ENCODE measurements at places on chromosomes 11 and 22.

- no peak for DNase-seq
Observed at GRCh38 chr11:131685906-131686305, 315.5 kb downstream of the NTM start.

DNA sequence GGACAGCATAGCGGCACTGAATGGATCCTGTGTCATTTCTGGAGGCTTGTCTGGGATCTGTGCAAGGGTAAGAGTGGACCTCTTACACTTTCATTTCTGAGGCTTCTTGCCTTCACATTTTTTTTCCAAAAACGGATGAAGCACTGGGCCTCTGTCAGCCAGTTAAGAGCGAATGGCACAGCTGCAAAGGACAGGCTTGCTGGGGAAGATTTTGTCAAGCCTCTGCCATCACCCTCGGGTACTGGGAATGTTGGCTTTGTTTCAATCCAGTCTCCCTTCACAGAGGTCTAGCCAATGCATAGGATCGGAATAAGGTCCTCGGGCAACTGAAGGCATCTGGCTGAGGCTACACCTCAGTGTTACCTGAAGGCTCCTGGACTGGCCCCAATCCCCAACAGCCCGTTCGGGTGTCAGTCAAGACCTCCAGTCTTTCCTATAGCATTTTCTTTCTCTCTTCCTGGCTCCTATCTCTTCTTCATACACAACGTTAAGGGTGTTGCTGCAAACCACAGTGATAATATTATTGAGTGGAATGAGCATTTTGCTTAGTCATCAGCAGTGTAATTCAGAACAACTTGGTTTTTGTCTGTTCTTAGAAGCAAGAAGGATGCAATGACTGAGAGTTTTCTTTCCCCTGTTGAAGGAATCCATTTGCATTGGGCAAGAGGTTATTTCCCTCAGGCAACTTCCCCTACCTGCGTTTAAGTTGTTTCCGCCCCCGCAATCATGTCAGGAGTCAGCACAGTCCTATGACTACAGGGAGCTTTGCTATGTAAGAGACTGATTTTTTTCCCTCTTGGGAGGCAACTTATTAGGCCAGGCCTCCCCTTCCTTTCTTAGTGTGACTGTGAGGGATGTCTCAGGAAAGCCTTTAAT, 22.8 kb downstream of the NPAT start:
- DNase-seq: no peak

DNA sequence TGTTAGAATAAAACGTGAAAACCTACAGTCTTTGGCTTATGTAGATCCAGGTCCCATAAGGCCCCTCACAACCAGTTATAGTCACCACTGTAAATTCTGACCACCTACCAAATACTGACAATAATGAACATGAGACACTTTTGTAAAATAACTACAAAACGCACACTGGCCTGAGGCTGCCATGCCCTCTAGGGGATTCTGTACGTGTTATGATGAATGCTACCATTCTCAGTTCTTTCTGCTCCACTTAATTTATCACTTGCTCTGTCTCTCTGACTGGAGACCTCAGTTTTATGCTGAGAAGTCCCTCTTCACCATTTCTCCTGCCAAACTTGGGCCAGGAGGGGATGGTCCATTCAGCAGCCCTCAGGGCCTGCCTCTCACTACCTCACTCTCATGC, 18.7 kb upstream of the TMPRSS5 start:
- DNase-seq: no peak

DNA sequence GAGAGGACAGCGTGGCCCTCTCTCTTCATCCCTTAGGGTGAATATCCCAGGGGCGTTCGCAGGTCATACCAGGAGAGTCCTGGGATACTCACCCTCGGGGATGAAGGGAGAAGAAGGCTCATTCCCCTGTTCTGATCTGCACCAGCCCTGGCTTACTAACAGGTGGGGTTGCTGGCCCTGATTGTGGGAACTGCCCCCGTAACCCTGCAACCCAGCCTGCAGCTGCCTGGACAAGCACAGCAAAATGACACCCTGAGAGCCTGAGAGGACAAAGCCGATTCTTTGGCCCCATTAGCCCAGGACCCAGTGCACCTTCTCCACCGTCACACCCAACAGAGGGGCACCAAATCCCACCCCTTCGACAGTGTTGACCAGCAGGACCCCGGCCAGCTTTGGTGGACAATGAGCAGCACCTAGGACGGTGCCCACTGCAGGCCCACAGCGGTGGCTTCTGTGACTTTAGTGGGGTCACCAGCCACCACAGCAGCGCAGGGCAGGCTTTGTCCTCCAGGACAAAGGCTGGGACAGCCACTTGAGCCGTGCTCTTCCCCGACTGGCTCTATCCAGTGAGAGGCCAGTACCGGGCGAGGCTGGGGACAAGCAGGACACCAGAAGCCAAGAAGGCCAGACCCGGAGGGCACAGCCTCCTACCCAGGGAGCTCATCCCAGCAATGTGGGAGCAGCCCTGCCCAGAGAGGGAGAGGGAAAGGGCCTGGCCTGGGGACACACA, 98.5 kb upstream of the RTL6 start:
- DNase-seq: no peak

GRCh38 chr11:21865541-21865940, 327.3 kb upstream of the ANO5 start:
- no peak for DNase-seq

DNA sequence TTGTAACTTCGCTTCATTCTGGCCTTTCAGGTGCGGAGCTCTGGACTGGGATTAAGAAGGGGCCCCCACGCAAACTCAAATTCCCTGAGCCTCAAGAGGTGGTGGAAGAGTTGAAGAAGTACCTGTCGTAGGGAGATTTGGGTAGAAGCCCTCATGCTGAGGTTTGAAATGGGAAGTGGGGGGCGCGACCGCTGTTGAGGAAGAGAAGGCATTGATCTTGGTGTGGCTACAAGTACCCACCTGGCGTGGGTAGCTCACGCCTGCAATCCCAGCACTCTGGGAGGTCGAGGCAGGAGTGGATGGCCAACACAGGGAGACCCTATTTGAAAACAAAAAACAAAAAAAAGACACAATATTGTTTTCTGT, 779 bp downstream of the SELENOH start:
- DNase-seq: no peak

- DNase-seq: no peak
Observed at GRCh38 chr22:22604326-22605073, 39.9 kb upstream of the GGTLC2 start.

DNA sequence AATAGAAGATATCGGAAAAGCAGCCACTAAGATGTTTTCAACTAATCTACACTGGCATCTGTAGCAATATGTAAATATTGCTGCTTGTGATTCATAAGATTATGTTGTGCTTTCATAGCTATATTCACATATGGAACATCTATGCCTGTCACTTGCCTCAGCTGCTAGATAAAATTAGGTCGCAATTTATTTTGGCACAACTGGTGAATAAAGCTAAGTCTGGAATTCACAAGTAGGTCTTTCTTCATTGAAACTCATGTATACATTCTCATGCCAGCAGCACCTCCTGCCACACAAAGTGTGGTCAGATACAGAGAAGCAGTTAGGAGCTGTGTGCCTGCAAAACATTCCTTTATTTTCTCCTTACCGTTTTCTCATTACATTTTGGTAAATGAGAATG, 543.3 kb upstream of the CHORDC1 start:
- DNase-seq: no peak

DNA sequence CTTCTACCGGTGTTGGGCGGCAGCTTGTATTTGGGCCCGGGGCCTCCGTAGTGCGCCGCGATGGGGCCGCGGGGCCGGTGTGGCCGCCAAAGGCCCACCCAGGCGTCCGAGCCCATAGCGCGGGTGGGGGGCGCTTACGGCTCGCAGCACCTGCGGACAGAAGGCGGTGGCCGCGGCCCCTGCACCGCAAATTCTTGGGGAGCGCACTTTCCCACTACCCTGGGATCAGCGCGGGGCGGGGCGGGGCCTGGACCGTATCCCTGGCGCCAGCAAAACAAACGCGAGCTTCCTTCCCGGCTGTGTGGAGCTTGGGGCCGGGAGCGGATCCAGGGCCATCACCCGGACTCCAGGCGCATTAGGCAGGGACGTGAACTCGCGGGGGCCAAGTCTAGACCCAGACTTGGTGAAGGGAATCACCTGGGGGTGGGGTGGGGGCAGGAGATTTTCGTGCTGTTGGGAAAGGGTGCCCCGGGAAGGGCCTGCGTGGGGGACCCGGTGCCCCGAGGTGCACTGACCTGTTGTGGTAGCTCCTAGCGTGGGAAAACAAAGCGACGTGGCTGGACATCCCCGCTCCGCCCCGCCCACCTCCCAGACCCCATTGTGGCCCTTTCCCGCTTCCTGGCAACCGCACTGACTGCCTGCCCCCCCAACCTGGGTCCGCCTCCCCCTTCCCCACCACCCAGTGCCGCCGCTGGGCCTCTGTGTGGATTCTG, 2.3 kb upstream of the TYMP start:
- DNase-seq: no peak

DNA sequence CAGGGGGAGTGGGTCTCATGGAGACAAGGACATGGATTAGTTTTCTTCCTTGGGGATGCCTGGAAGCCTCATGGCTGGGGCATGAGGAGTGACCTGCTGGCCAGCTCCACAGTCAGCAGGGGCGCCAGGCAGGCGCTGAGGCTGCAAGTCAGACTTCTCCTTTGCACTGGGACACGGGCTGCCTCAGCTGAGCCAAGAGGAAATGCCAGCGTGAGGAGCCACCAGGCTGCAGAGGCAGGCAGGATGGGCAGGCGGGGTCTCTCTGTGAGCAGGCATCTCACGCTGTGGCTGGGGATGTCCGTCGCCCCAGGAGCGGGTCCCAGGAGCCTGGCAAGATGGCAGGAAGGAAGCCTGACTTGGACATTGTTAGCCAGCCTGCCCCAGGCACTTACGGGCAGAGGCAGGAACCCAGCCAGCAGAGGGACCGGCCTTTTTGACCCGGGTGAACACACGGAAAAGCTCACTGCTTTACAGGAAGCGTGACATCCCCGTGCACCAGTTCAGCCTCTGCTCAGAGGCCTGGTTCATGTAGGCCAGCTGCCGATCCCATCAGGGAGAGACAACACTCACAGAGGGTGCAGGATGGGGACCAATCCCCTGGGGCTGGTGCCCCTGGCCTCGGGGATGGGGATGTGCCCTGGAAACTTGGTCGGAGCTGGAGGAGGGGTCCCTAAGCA, 10.2 kb downstream of the GNB1L start:
- DNase-seq: no peak

DNA sequence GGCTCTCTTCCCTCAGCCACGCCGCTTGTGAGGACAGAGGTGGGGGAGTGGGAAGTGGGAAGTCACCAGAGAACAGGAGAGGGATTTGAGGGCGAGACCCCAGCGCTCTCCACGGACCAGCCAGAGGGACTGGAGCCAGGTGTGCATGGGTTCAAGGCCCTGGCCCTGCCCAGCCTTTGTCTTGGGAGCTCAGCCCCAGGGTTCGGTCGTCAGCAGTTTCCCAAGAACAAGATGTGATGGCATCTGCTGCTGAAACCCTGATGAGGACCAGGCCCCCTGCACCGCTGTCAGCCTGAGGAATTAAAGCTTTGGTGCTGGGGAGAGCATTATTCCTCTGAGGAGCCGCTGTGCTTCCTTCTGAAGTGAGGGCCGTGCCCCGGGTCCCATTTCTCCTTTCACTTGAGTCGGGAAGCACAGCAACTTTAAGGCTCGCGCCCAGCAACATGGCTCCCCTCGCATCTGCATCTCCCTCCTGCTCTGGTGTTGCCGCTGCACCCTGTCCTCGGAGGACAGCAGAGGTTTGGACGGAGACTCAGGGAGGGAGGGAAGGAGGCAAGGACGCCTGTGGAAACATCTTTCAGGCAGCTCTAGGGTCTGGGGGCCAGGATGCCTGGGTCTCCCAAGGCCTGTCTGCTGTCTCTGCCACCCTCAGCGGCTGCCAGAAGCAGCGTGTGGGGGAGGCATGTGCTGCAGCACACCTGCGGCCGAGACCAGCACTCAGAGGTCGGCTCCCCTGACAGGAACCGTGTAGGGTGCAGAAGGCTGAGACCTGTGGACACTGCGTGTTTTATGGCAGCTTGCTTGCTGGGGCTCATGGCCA, 3.8 kb downstream of the IFITM5 start:
- no peak for DNase-seq

- peak; percentile 86 for DNase-seq
Observed at GRCh38 chr11:126317756-126318573, 14.1 kb downstream of the DCPS start.

DNA sequence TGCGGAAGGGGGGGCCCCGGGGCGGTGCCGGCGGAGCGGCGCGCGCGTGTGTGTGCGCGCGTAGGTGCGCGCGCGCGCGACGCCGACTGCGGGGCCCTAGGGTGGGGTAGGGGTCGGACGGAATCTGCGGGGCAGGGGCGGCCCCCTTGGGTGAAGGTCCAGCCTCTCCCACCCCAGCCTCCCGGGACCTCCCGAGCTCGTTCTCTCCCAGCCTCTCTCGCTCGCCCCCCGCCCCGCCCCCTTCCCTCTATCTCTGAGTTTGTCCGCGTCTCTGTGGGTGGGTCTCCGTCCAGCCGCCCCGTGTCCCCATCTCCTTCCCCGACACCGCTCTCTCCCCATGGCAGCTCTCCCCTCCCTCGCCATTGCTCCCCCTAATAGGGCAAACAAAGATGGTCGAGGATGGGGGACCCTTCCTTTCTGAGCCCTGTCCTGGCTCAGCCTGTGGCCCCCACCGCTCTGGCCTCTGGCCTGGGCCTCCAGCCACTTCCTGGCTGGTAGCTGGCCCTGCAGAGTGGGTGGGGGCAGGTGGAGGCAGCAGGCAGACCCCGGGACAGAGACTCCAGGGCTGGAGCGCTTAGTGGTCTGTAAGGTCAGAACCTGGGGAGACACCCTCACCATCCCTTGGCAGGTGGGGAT, 33.0 kb upstream of the PRR5 start:
- DNase-seq: no peak

GRCh38 chr11:75445315-75445953, 12.4 kb upstream of the KLHL35 start:
- peak; percentile 74 for DNase-seq

DNA sequence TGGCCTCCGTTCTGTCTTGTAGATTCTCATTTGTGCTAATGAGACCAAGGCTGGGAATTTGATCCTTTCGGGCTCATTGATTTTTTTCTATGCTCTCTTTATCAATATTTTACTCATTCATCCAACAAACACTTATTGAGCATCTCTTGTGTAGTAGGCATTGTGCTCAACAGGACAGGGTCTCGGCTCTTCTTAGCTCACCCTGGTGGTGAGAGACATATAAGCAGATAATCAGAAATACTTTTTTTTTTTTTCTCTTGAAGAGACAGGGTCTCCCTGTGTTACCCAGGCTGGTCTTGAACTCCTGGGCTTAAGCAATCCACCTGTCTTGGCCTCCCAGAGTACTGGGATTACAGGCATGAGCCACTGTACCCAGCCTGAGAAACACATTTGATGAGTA, 48.0 kb upstream of the SLC5A1 start:
- DNase-seq: no peak

GRCh38 chr11:104968355-104968855, at the start of gene CASP4:
Gene CASP4 (minus strand): TSS chr11:104968574. CDS start chr11:104968525, 49 bp downstream.
- peak; percentile 38 for DNase-seq

DNA sequence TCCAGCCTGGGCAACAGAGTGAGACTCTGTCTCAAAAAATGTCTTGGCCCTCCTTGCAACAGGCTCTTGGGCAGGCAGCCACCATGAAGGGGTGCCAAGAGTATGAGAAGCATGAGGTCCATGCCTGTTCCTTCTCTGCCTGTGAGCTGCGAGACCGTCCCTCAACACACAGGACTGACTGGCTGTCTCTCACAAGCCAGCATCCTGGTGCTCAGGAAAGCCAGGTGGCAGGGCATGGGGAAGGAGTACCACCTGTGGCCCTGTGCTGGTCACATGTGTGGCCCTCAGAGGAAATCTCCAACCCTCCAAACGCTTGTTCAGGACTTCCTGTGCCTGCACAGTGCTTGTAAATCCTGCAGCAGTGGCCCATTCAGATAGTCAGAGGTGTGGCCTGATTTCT, 83.2 kb downstream of the ATXN10 start:
- no peak for DNase-seq

All from DND-41 (cell line).